SW480 (cell line): ENCODE measurements at places on chromosomes 2 and 18.
A peak's percentile ranks its signal among the peaks of the same experiment; 100 is the strongest.

- peak; percentile 76 for DNase-seq
These were observed 37.8 kb upstream of the RTTN start for GRCh38 chr18:70243131-70243929.

GRCh38 chr2:197497326-197497725, 2.3 kb downstream of the HSPD1 start:
- no peak for DNase-seq

DNA sequence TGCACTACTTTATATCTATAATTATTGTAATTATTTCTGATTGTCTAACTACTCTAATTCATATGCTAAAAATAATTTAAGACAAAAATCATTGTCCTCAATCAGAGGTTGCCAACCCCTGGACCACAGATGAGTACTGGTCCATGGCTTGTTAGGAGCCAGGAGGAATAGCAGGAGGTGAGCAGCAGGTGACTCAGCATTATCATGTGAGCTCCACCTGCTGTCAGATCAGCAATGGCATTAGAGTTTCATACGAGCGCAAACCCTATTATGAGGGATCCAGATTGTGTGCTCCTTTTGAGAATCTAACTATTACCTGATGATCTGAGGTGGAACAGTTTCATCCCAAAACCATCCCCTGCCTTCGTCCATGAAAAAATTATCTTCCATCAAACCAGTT, 1434.4 kb downstream of the LRP1B start:
- no peak for DNase-seq

DNA sequence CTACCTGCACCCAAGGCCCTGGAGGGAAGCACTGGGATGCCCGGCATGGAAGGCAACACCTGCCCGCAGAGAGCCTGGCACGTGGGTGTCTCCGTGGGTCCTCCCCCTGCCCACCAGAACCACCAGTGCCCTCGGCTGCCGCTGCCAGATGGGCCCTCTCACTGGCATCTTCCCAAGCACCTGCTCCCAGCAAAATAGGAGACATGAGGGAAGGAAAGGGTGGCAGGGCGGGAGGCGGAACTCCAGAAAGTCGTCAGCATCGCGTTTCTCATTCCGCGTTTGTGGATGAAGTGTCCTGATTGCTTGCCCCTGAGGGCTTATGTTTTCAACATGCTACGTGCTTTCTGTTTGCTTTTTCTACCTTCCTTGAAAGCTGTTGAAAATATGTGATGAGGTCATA, 8.8 kb upstream of the SNTG2 start:
- no peak for DNase-seq

GRCh38 chr2:200042944-200043343, 87.6 kb downstream of the MAIP1 start:
- no peak for DNase-seq

DNA sequence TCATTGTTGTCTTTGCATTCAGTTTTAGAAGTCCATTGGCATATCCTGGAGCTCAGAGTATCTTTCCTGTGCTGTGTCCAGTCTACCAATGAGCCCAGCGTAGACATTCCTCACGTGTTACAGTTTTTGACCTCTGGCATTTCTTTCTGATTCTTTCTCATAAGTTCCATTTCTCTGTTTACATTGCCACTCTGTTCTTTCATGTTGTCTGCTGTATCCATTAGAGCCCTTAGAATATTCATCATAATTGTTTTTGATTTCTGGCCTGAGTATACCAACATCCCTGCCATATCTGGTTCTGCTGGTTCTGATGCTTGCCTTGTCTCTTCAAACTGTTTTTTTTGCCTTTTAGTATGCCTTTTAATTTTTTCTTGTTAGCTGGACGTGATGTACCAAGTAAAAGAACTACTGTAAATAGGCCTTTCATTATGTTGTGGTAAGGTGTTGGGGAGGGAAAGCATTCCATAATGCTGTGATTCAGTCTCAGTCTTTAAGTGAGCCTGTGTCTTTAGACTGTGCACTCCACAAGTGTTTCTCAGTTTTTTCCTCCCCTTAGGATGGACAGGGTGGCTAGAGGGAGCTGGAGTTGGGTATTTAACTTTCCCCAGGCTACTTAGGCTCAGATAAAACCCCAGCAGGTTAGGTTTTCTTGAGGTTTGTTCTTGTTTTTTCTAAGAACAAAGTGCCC, 35.6 kb downstream of the CEP192 start:
- DNase-seq = no peak

GRCh38 chr2:898319-898718, 52.3 kb upstream of the SNTG2 start:
- DNase-seq = peak; percentile 23

DNA sequence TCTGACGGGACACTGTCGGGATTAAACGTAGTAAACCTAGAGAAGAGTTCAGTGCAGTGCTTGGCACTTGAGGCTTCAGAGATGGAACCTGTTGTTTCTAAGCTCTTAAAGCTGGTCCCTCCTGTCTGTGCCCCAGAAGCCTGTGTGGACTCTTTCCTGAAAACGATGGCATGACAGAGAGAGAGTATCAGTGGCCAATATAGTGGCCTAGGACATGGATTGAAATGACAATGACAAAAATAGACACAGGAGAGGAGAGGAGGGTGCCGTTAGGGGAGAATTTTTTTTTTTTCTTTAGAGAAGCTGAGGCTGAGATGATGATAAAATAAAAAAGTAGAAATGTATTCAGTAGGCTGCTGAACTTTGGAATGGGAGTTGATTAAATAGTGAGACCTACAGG, 138.0 kb downstream of the GAREM1 start:
- no peak for DNase-seq

- DNase-seq = no peak
These were observed 112.3 kb downstream of the MEP1B start for GRCh38 chr18:32301976-32302743.

DNA sequence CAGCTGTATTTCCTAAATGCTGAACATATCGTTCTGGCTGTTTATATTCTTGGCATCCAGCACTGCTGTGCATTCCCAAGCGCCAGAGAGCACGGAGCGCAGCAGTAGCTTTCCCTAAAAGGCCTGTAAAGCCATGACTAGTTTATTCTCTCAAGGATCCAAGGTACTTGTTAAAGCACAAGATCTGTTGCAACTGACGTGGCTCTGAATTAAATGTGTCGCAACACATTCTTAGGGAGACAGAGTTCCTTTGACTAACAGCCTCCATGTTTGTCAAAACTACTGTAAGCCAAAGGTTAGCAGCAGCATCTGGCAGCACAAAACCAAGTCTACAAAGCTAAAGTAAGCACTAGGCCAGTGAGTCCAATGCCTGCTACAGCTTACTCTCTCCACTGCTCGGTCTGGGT, 188.6 kb upstream of the FN1 start:
- DNase-seq = no peak

DNA sequence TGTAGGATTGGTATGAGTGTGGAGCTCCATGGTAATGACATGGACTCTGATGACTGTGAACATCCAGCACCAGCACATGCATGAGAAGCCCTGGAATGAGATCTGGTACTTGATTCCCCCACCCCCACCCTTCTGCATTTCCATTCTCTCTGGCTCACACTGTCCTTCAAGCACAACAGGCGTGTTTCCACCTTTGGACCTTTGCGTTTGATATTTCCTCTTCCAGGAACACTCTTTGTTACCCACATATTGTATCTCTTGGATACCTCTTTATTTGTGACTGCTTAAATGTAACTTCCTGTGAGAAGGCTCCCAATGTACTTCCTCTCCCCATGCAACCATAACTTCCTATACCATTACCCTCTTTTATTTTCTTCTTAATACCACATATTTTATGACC, 263.8 kb downstream of the HNMT start:
- no peak for DNase-seq

GRCh38 chr18:45464619-45465018, 150.7 kb upstream of the SLC14A2 start:
- DNase-seq = no peak

DNA sequence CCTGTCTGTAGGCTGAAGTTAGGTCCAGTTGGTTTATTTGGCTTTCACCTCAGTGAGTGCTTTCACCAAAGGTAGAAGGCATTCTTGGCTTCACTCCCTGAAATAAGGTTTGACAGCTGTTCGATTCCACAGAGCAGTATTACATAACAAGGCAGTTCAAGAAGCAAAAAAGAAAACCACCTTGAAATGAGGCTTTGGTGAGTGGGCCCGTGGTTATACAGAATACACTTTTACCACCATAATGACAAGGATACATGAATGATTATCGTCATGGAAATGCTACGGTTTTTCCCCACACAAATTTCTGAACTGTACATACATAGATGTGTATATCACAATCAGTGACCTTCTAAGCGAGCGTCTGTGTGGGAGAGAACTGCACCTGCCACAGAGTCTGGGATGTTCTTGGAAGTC, 80.0 kb upstream of the CHRNA1 start:
- DNase-seq = no peak

- no peak for DNase-seq
These were observed 229.2 kb downstream of the LDLRAD4 start for GRCh38 chr18:13447621-13448334.

DNA sequence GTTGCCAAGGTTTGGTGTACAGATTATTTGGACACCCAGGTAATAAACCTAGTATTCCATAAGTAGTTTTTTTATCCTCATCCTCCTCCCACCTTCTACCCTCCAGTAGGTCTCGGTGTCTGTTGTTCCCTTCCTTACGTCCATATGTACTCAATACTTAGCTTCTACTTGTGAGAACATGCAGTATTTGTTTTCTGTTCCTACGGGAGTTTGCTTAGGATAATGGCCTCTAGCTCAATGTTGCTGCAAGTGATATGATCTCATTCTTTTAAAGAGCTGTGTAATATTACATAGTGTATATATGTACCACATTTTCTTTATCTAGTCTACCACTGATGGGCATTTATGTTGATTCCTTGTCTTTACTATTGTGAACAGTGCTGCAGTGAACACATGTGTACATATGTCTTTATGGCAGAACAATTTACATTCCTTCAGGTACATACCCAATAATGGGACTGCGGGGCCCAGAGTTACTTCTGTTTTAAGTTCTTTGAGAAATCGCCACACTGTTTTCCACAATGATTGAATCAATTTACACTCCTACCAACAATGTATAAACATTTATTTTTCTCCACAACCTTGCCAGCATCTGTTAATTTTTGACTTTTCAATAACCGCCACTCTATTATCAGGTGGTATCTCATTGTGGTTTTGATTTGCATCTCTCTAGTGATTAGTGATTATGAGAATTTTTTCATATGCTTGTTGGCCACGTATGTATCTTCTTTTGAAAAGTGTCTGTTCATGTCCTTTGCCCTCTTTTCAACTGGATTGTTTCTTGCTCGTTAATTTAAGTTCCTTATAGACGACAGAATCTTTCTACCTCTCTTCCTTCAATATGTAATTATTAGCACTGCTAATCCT, 88.0 kb downstream of the MEMO1 start:
- DNase-seq = no peak

GRCh38 chr2:174964404-174964803, 40.8 kb downstream of the CHN1 start:
- no peak for DNase-seq

DNA sequence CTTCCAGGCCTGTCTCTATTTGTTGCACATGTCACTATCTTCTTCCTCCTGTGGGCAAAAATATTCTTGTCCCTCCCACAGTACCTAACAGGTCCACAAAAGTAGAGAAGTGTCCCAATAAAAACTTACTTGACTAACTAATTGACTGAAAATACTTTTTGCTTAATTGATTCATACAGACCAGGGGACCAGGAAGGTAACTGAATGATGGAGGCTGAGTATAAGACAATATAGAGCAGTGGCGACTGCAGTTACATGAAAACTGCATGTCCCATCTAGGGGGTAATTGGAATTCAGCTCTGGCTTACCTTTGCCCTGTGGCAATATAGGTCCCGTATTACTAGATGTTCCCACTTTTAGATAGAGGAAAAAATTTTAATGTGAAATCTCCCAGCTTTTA, 112.9 kb upstream of the CREB1 start:
- no peak for DNase-seq

DNA sequence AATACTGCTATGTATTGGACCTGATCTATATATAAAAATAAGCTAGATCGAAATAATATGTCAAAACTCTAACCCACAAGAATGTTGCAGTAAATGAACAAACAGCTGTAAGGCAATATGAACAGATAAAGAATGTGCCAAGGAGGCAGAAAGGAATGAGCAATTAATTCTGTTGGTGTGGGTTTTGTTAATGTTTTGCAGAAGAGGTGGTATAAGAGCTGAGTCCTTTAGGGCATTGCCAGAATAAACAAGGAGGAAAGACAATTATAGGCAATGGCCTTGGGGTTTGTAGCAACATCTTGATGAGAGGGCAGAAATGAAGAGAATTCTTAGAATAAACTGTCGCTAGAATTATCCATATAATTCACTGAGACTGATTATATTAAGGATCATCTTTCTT, 240.9 kb upstream of the GULP1 start:
- no peak for DNase-seq

- DNase-seq = no peak
These were observed 5.2 kb downstream of the PFN4 start for GRCh38 chr2:24117902-24118301.

DNA sequence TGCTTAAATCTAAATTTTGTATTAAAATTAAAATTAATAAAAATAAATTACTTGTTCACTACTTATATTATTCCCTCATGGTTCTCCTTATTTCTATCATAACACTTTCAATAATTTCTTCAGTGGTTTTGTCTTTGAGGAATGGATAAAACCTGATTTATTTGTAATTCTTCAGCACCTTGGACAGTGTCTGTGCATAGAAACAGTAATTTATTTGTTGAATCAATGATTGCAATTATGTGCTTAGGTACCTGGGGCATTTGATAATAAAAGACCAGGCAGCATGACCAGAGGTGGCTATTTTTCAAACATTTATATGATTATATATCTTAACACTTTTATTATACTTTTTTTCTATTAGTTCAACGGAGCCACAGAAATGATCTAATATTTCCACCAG, 1062.7 kb downstream of the DSC3 start:
- DNase-seq = no peak

GRCh38 chr18:69785466-69785865, 162.2 kb downstream of the CD226 start:
- no peak for DNase-seq

- no peak for DNase-seq
These were observed 1.6 kb upstream of the CCL20 start for GRCh38 chr2:227812001-227812400.
